ENCODE measurements at places on chromosomes 16 and 17.

GRCh38 chr16:4392382-4393239 lies 21.0 kb downstream of the VASN start:
- no peak for DNase-seq

DNA sequence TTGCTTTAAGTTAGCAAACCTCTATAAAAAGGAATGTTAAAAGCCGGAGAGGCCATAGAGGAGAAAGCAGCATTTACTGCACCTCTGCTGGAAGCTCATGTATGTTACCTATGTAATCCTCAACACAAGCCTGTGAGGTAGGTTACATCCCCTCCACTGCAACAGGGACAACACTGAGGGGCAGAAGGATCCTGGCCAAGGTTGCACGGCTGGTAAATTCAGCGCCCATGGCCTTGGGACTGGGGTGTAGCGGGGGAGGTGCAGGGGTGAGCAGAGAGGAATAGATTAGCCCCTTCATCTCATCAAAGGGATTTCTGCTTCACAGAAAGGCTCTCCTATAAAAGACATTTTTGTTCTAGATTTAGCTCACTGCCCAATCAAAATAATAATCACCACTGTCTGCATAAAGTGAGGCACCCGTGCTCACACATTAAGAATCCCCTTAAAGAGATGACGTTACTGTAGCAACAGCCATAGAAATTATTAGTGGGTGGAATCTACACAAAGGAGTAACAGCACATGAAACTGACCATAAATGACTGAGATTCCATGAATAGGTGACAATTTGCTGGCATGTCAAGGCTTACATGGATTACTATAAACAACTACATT lies 3.3 kb downstream of the ZCCHC14 start:
- DNase-seq = no peak

DNA sequence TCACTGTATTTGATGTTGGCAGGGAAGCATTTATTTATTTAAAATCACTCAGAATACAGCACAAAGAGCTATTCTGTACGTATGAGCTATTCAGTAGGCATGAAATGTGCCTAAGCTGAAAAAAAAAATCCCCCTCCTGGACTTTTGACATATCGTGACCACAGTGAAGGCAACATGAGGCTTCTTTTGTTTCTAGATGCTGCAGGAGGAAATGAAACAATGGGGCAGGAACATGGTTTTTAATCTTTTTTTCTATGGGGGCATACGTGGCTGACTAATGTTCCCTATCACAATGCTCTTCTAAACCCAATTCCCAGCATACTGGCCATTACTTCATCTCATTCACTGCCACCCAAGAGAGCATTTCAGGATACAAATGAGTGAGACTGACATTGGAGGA lies 191.0 kb upstream of the PMFBP1 start:
- DNase-seq = no peak

DNA sequence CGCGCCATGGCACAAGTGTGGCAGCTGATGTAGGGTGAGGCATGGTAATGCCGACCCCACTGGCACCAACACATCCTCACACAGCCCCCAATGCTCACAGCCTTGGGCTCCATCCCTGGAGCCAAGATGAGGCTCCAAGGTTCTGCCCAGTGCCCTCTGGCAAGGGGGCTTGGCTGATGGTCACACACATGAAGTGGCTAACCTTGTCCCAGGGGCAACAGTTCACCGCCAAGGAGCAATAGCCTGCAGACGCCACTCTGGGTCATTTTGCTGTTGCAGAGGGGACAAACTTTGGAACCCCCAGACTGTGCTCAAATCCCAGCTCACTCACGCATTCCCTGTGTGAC lies 26.8 kb downstream of the TNFRSF13B start:
- DNase-seq = no peak

DNA sequence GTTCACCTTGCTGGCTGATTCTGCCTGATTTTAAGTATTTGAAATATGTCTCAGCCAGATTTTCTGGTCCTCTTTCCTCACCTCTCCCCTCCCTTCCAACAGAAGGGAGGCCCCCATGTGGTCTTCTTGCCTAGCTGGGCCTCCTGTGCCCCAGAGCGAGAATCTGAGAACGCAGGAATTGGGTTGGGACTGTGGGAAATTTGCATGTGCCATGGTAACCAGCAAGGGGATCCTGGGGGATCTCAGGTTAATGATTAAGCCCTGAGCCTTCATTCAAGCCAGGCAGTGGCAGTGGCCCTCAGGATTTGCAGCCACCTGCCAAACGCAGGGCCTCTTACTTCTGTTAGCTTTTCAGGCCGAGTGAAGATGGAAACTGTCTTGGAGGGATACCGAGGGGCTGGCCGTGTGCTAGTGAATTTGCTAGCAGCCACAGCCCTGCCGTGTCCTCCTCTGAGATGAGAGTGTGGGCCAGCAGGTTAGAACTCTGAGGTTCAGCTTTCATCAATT lies 40.2 kb downstream of the KSR1 start:
- DNase-seq = no peak

GRCh38 chr17:73560661-73561060 lies 83.6 kb downstream of the SDK2 start:
- no peak for DNase-seq

DNA sequence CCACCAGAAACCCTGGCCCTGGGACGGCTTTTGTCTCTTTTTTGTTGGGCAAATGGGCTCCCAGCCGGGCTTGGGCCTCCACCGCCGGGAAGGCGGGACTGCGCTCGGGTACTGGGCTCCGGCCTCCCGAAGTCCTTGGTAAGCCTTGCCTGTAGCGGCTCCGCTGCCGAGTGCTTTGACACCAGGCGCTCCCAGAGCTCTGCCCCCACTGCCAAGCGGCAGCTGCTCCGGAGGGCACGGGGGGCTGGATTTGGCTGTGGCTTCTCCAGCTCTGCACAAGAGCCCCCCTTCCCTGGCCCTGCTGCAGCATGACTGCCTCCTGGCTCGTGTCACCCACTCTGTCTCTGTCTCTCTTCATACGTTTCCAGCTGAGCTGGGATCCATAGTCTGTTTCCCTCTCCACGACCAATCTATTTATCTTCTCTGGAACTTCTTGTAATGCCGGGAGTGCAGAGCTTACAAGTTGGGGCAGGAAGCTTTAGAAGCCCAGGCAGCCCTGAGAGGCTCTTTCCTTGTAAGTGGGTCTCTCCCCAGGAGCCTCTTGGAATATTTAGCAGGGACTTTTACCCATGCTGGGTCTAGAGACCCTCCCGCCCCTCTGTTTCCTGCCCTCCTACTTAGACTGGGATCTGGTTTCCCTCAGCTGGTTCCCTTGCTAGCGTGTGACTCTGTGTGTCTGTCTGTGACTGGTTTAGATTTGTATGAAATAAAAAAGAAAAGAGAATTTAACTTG lies 246.9 kb upstream of the GSE1 start:
- DNase-seq = no peak

DNA sequence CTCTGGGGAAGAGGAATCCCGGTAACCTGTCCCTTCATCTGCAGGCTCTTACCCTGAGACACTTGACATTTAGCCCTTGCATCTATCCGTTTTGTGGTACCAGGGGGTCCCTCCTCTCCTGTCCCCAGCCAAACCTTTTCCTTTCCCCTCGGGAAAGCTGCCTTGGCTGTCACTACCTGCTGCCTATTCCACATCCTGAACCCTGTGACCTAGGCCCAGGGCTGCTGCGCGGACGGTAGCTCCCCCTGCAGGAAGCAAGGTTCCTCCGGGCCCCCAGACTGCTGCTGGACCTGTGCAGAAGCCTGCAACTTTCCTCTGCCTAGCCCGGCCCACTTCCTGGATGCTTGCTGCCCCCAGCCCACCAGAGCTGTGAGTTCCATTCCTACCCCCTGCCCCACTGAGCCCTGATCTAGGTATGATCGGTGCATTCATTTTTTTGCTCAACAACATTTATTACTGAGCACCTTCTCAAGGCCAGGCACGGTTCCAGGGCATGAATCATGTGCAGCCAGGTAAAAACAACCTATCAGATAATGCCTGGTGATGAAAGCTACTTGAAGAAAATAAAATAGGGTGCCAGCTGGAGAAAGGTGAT lies 10.5 kb upstream of the ALDOA start:
- DNase-seq = no peak

- no peak for DNase-seq
Observed at GRCh38 chr17:75689441-75689873, 22.3 kb downstream of the SAP30BP start.

- DNase-seq = no peak
Observed at GRCh38 chr16:9258423-9259051, 167.1 kb downstream of the HAPSTR1 start.

Measured in RCC 7860 (cell line).